ENCODE measurements at places on chromosomes 1 and 21.

GRCh38 chr1:200960948-200961340, 62.6 kb downstream of the KIF21B start:
- DNase-seq: no peak

GRCh38 chr1:20329793-20330542, 39.3 kb downstream of the VWA5B1 start:
- no peak for DNase-seq

GRCh38 chr1:31866450-31867032, 50.7 kb upstream of the SPOCD1 start:
- no peak for DNase-seq

- DNase-seq: no peak
Measured at GRCh38 chr1:225207791-225208190, 220.0 kb downstream of the LBR start.

DNA sequence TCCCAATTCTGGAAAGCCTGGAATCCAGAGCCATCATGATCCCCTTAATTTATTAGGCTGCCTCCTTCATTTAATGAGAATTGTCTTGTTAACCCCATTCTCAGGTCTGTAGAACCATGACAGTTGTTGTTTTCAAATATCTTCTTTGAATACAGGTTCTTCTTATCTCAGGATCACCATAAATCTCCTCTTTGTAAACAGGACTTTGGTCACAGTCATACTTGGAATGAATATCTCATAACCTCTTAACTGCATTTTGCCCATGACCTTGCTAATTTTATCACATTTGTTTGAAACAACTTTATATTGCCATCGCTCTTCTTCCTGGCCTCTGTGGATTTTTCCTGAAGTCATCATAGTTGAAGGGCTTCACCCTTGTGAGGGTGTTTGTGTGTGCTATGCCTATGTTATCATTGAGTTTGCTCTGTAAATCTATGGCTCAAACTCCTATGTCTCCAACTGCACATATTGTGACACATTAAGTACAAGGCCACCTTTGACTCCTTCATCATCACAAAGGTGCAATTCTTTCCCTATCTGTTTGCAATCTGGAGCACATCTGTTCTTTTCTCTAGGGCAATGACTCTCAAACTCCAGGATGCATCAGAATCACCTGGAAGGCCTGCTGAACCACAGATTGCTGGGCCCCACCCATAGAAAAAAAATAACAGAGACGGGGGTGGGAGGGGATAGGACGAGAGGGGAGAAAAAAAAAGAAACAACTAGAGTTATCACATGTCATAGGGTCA, 54.2 kb downstream of the FCRL5 start:
- no peak for DNase-seq

- DNase-seq: no peak
Measured at GRCh38 chr1:151613282-151613780, 1.5 kb downstream of the SNX27 start.

DNA sequence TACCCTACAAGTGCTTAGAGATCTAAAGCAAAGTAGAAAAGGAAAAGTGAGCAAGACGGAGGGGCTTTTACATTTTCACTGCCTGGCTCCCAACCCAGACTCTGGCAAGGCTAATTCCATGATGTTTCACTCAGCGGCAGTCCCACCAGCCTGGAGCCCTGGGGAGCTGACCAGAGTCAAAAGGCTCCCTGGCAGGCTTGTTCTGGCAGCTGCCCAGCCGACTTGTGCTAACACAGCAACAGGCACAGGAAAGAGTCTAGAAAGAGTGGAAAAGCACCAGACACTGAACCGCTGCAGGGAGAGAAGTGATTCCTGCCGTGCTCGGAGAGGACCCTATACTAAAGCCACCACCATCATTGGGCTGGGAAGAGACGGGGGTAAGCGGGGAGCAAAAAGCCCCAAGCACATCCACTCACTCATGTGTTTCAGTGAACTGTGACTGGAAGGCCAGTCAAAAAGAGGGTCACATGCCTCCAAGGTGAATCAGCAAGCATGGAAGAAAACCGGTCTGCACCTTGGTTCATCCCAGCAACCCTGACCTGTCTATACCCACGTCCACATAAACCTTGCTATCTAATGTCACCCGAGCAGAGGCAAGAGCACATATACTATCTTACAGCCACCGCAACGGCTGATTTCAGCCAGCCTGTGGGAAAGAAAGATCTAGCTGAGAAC, 8.0 kb downstream of the SMIM12 start:
- DNase-seq: no peak

GRCh38 chr21:15764878-15765277, 35.1 kb downstream of the USP25 start:
- DNase-seq: no peak

GRCh38 chr1:48070396-48070750, 73.2 kb upstream of the TRABD2B start:
- DNase-seq: no peak

DNA sequence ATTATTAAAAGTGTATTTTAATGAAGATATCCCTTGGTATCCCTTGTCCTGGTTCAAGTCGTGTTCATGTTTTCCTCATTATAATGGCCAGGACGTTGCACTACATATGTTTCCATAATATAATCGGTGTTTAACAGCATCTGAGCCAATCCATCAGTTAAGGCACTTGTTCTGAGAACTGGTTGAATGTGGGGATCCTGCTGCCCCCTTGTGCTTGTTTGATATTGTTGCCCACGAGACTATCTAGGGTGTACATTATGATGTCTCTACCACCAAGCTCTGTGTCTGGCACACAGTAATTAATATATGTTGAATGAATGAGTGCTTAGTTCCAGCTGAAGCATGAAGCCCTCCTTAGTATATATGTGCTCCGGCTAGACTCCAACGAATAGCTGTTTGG, 193.0 kb downstream of the CACNA1E start:
- peak; percentile 71 for DNase-seq

- no peak for DNase-seq
Measured at GRCh38 chr1:198780376-198780775, 141.5 kb downstream of the PTPRC start.

- DNase-seq: peak; percentile 82
Measured at GRCh38 chr21:41659791-41660560, 106.9 kb downstream of the RIPK4 start.

GRCh38 chr1:212979340-212980122, 29.2 kb downstream of the VASH2 start:
- DNase-seq: no peak

DNA sequence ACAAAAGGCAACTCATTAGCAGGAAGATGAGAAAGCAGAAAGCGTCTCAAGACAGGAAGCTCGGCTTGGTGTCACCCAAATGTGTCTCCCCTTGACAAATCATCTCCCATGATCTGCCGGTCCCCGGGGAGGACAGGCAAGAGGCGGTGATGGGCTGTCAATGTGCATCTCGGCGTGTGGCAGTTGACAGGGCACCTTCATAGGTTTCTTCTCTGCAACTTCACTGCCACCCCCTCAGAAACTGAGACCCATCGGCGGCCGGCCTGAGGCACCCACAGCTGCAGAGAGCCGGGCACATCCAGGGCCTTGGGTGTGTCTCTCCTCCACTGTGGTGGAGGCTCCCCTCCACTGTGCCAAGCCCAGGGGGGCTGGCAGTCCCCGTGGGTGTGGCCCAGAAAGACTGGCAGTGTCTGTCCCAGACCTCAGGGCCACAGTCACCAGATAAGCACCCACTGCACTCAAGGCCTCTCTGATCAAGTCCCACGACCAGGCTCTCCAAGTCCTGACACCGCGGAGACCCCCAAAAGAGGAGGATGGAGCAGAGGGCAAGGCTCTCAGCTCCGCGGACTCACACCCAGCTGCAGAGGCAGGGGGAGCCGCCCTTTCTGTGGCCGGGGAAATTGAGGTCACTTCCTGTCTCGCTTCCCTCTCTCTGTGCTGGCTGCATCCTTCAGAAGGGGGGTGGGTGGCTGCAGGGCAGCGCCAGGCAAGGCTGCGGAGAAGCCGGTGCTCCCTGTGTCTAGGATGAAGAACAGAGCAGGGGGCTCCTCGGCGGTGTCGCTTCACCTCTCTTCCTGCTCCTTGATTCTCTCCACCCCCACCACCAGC, 39.6 kb upstream of the LBR start:
- peak; percentile 85 for DNase-seq

DNA sequence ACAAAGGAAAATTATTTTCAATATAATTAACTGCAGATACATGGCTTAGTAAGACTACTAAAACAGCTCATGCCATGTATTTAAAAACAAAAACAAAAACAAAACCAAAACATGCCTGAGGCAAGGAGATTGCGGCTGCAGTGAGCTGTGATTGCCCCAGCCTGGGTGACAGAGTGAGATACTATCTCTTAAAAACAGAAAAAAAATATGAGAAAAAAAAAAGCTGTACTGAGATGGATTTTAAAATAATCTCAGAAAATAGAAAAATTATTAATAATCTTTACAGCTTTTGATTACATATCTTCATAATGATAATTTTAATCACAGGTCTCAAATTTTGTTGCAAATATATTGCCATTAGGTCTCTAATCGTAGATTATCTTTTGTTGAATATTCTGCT, 24.0 kb upstream of the LIN9 start:
- DNase-seq: no peak

DNA sequence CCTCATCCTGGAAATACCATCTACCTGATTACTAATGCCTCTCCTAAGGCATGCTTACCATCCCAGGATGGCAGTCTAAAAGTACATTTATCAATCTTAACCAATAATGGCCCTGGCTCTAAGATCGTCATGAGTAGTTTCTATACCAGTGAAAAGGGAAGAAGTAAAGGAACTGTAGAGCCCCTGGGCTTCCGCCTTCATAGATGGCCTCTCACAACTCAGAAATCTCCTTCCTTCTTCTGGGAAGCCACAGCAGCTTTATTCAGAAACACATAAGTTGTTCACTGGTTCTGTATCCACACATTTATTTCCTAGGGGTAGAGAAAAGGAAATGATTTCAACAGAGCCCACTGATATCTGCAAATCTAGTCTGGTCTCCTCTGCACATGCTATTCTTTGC, 41.0 kb upstream of the CD5L start:
- no peak for DNase-seq

GRCh38 chr1:206578978-206579374, 33.3 kb downstream of the EIF2D start:
- no peak for DNase-seq

DNA sequence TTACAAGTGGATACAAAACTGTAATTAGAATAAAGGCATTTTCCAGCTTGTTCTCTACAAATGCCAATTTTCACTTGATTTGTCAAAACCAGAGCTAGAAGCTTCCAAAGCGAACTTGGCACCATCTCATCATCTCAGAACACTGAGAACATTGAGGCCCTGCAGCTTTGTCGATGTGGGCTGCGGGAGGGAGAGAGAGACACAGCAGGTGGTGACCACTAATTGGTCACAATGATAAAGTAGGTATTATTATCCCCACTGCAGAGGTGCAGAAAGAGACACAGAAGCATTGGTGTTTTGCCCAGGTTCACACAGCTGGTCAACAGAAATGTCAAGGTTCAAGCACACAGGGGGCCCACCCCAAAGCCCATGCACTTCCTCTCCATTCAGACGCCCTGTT, 72.2 kb upstream of the KRTAP19-8 start:
- no peak for DNase-seq

DNA sequence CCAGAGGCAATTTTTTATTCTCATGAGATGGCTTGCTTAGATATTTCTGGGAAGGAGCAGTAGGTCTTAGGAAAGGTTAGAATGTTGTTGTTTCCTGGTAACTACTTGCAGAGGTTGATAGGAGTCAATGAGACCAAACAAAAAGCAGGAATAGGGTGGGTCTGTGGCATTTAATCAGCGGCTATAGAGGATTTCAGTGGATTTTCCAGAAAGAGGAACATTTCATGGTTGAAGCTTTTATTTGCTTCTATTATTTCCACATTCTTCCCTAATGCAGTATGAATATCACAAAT, 111.3 kb upstream of the PALMD start:
- DNase-seq: no peak

- DNase-seq: peak; percentile 76
Measured at GRCh38 chr1:15950763-15951295, 25.1 kb downstream of the ZBTB17 start.

DNA sequence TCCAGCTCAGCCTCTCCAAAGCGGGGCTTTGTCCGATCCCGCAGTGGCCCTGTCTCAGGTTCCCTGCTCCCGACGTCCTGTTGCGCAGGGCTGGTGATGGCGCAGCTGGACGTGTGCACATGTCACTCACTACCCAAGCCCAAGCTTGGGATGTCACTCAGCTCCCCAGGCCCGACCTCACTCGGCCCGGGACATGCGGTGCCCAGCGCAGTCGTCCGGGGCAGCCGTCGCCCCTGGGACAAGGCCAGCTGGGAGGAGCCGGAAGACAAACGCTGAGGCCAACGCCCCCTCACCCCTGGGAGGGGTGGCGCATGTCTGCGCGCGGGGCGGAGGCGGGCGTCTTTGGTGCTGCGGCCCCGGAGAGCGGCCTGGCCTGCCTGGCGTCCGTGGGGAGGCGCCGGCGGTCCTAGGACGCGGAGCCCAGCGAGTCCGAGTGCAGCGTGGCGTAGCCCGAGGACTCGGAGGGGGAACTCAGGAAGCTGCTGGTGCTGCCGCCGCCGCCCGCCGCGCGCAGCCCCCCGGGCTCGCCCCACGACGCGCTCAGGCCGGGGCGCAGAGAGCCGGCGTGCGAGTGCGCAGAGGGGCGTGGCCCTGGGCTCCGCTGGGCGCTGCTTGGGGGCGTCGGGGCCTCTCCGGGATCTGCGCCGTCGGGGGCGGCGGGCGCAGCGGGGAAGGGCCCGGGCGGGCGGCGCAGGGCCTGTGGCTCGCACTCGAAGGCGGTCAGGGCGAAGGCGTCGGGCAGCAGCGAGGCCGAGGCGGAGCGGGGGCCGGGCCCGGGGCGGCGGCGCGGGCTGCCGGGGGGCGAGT, 5.2 kb downstream of the HES3 start:
- peak; percentile 94 for DNase-seq

DNA sequence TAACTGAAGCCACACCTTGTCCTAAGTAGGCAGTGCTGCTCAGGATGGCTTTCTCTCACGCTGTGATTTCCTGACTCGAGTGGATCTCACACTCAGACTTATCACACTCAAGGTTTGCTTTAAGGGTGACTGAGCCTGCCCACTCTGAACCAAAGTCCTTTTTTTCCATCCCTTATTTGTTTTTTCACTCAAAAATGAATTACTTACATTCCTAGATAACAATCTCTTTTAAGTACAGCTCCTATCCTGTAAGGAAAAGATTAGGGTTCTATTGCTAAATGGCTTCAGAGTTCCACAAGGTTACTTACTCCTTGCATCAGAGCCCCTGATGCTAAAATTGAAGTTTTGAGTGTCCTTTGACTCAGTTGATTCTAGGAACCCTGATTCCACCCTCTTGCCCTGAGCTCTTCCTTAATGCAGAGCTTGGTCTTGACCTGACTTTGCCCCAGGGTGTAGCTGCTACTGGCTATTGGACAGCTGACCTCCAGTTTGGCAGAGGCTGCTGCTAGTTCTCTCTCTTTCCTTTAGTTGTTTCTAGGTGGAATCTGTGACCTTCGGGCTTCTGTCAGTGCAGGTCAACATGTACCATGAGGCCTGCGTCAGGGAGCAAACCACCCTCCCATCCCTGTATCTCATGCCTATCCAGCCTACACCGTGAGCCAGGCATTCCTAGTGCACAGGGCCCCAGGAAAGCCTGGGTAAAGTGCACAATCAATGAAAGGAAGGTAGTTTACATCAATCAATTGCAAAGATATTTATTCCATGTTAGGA, 80.1 kb upstream of the CD55 start:
- DNase-seq: no peak

GRCh38 chr1:76607717-76608116, 259.6 kb upstream of the ST6GALNAC5 start:
- DNase-seq: no peak

GRCh38 chr1:234862944-234863515, 253.1 kb upstream of the IRF2BP2 start:
- peak; percentile 63 for DNase-seq

- no peak for DNase-seq
Measured at GRCh38 chr1:213274140-213274539, 223.1 kb downstream of the RPS6KC1 start.

- DNase-seq: no peak
Measured at GRCh38 chr1:228079601-228080263, 2.8 kb upstream of the ARF1 start.

GRCh38 chr1:36836196-36836883, 198.0 kb downstream of the GRIK3 start:
- peak; percentile 52 for DNase-seq

Measured in osteoblast (primary cell).